PC-3 (cell line): ENCODE measurements at places on chromosomes 5 and 9. TPM values are rescaled to one million over a fixed set of nuclear protein-coding genes. Genes with fewer than 3 reads are reported as not detected.

ISL1 gene
- 1.4 and 1.5 TPM in 2 replicates for total RNA-seq

KLHL3 gene
- 2.9 and 4.0 TPM in 2 replicates for total RNA-seq

SLC28A3 gene
- not detected in 2 replicates for total RNA-seq

TTLL11 gene
- 7.0 and 8.9 TPM in 2 replicates for total RNA-seq

IL6ST gene
- 25.7 and 28.0 TPM in 2 replicates for total RNA-seq

PCDHB6 gene
- not detected in 2 replicates for total RNA-seq

SLCO6A1 gene
- not detected in 2 replicates for total RNA-seq

- DNase-seq, result no peak
- H3K36me3 ChIP-seq, result no peaks in the 10 kb centered on the region
- no peaks in the 10 kb centered on the region for H3K27me3 ChIP-seq
- H3K27ac ChIP-seq, result no peak overlapping the region
- peaks cover 3% of the 10 kb centered on the region; the same call in 1 of the 2 replicates for H3K4me1 ChIP-seq
These were observed 10.6 kb upstream of the SLC44A1 start for GRCh38 chr9:105233873-105234272.

DNA sequence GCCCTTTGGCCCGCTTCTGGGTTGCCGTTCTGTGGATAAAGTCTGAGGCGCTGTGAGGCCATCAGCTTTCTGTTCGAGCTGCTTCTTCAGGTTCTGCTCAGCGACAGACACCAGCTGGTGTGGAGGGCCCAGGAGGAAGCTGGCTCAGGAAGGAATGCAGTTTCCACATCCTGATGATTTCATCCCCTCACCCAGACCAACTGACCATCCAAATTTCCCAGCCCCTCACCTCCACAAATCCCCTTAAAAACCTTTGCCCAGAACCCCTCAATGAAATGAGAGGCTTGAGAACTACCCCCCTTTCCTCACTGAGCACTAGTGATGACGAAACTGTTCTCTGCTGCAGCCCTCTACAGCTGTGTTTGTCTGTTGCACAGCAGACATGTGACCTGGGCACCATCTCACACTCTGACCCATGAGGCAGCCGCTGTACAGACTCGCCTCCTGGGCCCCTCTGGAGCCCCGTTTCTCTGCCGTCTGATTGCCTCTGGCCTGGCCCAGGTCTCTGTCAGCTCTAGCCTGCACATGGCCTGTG, 45.4 kb downstream of the SPATA31C2 start:
- no peak for DNase-seq
- H3K36me3 ChIP-seq, result no peaks in the 10 kb centered on the region
- H3K4me3 ChIP-seq, result no peak overlapping the region
- H3K4me1 ChIP-seq, result no peaks in the 10 kb centered on the region
- H3K27ac ChIP-seq, result no peak overlapping the region

GRCh38 chr5:66840511-66841013, 244.4 kb downstream of the MAST4 start:
- H3K27ac ChIP-seq, result no peak overlapping the region
- H3K4me3 ChIP-seq, result no peak overlapping the region
- no peaks in the 10 kb centered on the region for H3K36me3 ChIP-seq
- DNase-seq, result peak; percentile 1

DNA sequence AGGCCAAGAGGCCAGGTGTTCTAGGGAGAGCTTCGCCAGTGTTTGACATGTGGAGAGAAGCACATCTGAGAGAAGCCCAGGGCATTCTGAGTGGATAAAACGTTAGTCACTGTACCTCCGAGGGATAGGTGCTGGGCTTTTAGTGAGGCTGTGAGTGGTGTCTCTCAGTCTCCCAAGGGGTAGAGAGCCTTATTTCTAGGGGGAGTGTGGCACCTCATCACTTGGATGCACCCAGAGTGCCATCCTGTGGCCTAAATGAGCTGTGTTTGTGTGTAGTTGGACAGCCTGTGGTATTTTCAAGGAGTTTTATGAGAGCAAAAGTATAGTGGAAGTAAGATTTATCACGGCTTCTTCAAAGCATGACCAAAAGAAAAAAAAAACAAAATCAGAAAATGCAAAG, 1046.9 kb upstream of the WWC1 start:
- no peak for DNase-seq
- no peaks in the 10 kb centered on the region for H3K27me3 ChIP-seq
- no peaks in the 10 kb centered on the region for H3K36me3 ChIP-seq
- H3K4me3 ChIP-seq, result no peak overlapping the region

DNA sequence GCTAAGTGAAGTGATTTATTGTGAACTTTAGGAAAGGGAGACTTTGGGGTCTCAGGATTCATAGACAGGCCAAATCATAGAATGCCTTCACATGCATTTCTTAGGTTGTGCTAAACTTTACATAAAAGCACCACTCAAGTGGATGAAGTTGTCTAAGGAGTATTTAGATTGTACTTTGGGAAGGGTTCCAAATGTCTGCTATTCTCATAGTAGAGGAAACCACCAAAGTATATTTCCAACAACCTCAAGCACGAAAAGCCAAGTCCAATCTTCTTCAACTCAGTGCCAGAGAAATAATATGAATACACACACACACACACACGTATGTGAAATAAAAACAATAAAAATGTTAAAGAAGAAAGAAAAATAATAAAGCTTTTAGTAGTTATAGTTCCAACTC, 41.8 kb downstream of the ENC1 start:
- no peak overlapping the region for H3K4me3 ChIP-seq
- no peaks in the 10 kb centered on the region for H3K36me3 ChIP-seq
- H3K4me1 ChIP-seq, result no peaks in the 10 kb centered on the region
- no peak overlapping the region for H3K27ac ChIP-seq
- no peak for DNase-seq

DNA sequence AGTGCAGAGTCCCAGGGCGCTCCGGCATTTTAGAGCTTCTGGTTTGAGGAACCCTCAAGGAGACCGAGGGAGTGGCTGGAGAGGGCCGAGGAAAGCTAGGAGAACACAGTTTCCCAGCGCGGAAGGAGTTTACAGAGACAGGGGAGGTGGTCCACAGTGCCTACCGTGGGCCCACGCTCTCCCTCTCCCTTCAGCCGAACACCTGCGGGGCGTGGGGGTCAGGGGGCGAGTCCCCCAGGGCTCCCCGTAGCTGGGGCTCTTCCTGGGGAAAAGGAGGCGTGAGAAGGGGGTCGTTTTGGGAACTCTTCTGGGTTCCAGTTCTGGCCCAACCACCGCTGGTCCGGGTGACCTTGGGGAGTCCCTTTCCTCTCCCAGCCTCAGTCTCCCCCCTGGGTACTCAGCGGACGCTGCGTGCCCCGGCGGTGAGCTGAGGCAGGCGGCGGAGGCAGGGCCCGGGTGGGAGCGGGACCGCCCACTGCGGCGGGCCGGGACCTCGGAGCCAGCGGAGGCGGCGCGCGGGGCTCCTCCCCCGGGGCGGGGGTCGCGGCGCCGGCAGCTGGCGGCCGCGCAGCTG, 368 bp upstream of the FRMPD1 start:
- H3K27ac ChIP-seq, result no peak overlapping the region
- H3K4me3 ChIP-seq, result no peak overlapping the region
- DNase-seq, result no peak
- no peaks in the 10 kb centered on the region for H3K36me3 ChIP-seq
- H3K4me1 ChIP-seq, result no peaks in the 10 kb centered on the region

GRCh38 chr5:107284822-107285525, 385.8 kb downstream of the EFNA5 start:
- H3K36me3 ChIP-seq, result no peaks in the 10 kb centered on the region
- DNase-seq, result peak; percentile 85
- no peaks in the 10 kb centered on the region for H3K27me3 ChIP-seq
- H3K27ac ChIP-seq, result peak overlapping the region; percentile 88

- no peak overlapping the region for H3K4me3 ChIP-seq
- H3K4me1 ChIP-seq, result peaks cover 8% of the 10 kb centered on the region; the same call in 1 of the 2 replicates
- peak; percentile 65 for DNase-seq
- no peaks in the 10 kb centered on the region for H3K27me3 ChIP-seq
- H3K27ac ChIP-seq, result no peak overlapping the region
These were observed 26.0 kb downstream of the ERCC6L2 start for GRCh38 chr9:95901506-95901905.

- DNase-seq, result no peak
- no peak overlapping the region for H3K4me3 ChIP-seq
- no peak overlapping the region for H3K27ac ChIP-seq
- no peaks in the 10 kb centered on the region for H3K36me3 ChIP-seq
- no peaks in the 10 kb centered on the region for H3K27me3 ChIP-seq
These were observed 100.7 kb upstream of the SPRY4 start for GRCh38 chr5:142425286-142426065.

GRCh38 chr9:13278368-13279246, 885 bp downstream of the MPDZ start:
- H3K36me3 ChIP-seq, result no peaks in the 10 kb centered on the region
- DNase-seq, result peak; percentile 14
- peak overlapping the region; percentile 89 for H3K4me3 ChIP-seq
- no peak overlapping the region for H3K27ac ChIP-seq
- peaks cover 9% of the 10 kb centered on the region for H3K4me1 ChIP-seq

DNA sequence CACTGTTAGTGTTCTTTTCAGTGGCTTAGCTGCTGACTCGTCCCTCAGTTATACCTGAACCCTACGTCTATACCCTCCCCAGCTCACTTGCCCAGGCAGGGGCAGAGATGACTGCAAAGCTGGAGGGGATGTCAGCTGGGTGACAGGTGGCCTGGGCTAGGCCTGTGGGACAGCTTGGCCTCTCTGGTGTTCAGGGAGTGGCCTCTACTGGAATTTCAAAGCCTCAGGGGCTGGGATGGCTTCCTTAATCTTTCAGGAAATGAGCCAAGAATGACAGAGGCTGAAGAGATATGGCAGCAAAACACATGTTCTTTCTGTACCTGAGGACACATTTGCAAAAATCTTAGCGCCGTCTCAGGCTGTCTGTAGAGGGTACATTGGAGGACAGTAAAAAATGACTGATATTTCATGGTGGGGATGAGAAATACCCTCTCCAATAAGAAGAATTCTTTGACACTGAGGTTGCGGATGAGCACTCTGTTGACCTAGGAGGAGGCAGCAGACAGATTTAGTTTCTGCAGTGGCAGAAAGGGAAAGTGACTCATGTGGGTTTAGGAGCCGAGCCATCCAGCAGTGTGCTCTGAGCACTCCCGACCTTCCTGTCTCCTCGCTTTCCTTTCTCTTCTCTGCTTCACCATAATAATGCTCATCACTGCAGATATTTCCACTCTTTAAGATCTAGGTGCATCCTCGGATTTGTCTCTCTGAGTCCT, 54.4 kb downstream of the ENTREP1 start:
- H3K36me3 ChIP-seq, result no peaks in the 10 kb centered on the region
- H3K4me3 ChIP-seq, result peak overlapping the region; percentile 39; the same call in 1 of the 2 replicates
- peak overlapping the region; percentile 74 for H3K27ac ChIP-seq
- peaks cover 39% of the 10 kb centered on the region for H3K4me1 ChIP-seq
- DNase-seq, result peak; percentile 79

DNA sequence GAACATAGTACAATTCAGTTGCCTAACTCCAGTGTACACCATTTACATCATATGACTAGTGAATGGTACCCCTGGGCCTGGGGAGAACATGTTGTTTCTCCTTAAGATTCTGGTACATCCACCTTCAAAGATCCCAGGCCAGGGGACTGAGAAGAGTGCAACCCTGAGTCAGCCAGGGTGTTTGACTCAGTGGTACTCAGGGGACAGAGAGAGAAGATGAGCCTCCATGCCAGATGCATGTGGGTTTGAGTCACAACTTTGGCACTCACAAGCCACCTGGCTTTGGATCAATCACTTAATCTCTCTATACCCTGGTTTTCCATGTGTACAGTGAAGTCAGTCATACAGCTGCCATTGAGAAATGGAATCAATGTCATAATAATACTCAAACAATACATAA, 53.7 kb downstream of the MAP1B start:
- peaks cover 7% of the 10 kb centered on the region; the same call in 1 of the 2 replicates for H3K4me1 ChIP-seq
- H3K27me3 ChIP-seq, result no peaks in the 10 kb centered on the region
- no peaks in the 10 kb centered on the region for H3K36me3 ChIP-seq
- DNase-seq, result peak; percentile 12
- H3K4me3 ChIP-seq, result no peak overlapping the region

GRCh38 chr5:36669015-36669651, 62.7 kb downstream of the SLC1A3 start:
- DNase-seq, result no peak
- no peaks in the 10 kb centered on the region for H3K27me3 ChIP-seq
- H3K36me3 ChIP-seq, result no peaks in the 10 kb centered on the region
